Activated effector memory CD4-positive, alpha-beta T cell treated with Interleukin-2 at 50 U/mL for 16 hours (primary cell): ENCODE measurements at places on chromosomes 4 and X.

DNA sequence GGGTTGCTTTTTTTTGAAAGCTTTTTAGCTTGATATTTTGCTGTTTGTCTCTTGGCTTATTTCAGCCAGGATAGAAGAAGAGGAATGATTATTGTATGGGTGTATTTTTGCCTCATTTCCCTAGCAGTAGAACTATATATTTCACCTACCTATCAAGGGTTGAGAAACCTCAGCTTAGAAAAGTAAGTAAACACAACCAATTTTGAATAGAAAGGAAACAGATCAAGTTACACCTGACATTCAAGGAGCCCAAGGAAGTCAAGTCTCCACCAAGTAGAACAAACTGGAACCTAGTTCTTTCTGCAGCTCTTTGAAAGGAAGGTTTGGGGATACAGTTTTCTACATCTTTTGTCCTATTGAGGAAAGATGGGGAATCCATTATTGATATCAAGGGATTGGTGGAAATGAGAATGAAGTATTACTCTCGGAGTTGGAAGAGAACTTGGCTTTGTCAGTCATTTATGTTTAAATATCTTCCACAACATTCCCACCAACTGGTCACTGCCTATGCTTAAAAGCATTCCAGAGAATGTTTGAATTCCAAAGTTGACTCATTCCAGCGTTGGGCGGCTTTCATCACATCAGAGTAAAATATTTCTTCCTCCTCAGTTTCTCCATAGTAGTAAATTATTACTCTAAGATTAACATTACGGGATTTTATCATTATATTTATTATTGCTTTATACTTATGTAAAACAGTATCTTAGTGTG is 207.8 kb upstream of the CNKSR2 start:
- no peak for DNase-seq

DNA sequence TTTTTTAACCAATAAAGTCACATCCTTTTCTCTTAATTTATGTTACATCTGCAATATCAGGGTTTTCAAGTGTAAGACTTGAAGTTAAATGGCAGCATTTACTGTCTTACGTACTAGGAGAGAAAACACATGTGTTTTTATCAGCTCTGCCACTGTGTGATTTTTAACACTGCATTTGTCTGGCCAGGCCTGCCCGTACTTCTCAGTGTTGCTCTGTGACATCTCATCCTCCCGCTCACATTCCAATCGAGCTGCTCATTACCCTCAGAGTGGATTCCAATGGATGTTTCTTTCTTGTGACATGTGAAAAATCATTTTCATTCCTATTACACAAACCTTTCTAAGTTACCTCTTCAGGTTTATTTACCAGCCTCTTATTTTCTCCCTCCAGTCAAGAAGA is 420.3 kb downstream of the FAT4 start:
- no peak for DNase-seq

GRCh38 chrX:17990532-17990931 is 129.4 kb upstream of the RAI2 start:
- DNase-seq, result no peak

DNA sequence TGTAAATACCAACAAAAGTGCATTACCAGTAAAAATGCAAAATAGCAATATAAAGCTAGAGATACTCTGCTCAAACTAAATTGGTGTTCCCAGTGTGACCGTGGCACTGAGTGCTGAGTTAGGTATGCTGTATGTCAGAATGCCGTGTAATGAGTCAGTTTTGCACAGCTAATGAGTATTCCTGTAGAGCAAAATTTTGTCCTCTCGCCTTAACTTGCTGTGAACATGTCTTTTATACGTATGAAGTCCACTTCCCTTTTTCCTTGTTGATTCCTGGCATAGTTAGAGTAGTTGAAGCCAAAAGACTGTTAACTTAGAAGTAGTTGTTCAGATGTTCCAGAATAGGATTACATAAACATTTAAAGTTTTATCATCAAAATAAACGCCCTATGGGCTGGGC is 11.5 kb downstream of the DCLK2 start:
- no peak for DNase-seq

GRCh38 chr4:85107553-85107952 is 141.1 kb upstream of the WDFY3 start:
- DNase-seq, result no peak

DNA sequence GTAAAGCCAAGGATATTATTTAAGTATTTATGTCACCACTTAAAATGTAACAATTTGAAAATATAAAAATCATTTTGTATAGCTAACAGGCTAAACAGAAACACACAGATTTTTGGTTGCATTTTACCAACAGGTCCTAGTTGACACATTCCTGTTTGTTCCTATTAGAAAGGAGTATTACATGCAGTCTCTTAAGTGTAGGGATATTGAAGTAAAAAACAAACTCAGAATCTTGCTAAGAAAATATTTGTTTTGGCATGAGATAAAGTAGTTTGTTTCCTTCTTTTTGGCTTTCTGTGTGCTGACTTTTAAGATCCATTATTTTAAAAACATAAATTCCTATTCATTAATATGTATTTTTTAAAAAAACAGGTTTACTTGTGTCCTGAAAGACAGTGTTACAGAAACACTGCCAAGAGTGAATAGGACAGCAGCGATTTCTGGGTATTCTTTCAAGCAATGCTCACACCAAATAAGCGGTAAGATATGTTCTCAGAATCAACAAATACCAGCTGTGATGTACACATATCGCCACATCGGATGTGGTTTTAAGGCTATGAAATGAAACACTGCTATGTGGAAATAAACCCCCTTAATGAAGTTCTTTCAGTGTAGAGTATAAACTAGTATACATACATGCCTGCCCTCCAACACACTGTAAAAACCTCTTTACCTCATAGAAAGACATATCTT is 6.9 kb downstream of the F11 start:
- no peak for DNase-seq

DNA sequence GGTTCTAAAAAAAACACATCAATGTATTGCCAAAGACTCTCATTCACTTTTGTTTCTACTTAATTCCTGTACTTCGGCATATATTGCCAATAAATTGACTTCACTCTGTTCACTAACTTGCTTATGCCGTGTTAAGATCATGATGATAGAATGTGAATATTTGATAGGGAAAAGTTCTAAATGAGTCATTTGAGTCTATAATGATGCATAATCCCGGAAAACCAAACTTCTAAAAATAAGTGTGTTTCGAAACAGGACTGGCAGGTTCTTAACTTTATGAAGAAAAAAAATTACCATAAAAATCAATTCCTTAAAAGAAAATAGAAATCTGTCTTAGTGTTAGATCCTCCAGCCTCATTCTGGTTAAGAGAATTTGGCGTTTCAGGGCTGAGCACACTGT is 387.5 kb upstream of the FTHL17 start:
- no peak for DNase-seq

- no peak for DNase-seq
Observed at GRCh38 chr4:74104145-74104544, 5.2 kb upstream of the CXCL2 start.

GRCh38 chr4:97627750-97628149 is 515.5 kb downstream of the STPG2 start:
- no peak for DNase-seq

DNA sequence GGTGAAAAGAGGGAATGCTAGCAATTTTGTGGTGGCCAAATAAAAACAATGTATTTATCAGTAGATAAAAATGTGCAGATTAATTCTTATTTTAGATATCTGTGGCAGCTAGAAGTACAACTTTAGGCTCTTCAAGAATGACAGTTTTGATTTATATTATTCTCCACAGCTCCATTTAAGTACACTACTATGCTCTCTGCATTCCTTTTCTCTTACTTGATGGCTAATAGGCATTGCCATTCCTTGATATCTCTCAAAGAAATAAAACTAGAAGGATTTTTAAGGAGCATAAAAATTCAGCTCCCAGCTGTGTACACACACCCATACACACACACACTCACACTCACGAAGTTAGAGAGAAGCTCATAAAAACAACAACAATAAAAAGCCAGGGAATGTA is 59.4 kb upstream of the H2AZ1 start:
- no peak for DNase-seq

- DNase-seq, result no peak
Observed at GRCh38 chr4:90792696-90793095, 665.5 kb downstream of the CCSER1 start.

DNA sequence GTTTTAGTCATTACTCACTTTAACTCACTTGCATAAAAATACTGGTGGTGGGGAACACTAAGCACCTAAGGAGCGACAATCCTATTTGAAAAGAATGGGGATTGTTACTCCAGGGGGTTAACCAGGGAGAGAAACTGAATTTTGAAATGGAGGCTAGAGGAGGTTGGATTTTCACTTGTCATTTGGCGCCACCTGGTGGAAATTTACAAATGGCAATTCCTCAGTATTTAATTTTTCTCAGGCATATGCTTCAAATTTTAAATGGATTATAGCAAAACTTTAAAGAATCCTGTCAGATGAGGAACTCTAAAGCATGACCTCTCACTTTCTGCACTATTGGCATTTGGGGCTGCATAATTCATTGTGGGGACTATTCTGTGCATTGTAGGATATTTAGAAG is 2.7 kb upstream of the GEMIN8 start:
- peak; percentile 15 for DNase-seq

DNA sequence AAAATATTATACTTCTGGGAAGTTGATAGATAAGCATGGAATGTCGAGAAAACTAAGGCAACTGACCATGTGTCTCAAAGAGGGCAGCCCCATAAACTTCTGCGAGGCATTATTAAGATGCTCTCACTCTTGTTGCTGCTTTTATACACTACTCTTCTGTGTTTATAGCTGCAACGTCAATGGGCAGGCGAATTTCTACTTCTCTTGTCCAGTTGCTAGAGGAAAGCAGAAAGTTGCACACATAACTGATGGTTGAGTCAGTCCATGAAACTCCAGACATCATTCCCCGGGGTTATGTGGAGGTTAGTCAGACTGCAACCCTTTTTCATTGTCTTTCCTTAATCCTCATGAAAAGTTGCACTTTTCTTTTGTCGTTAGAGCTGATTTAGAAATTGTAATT is 39.8 kb downstream of the VCX3B start:
- no peak for DNase-seq

GRCh38 chrX:23616361-23616760 is 50.9 kb upstream of the PRDX4 start:
- DNase-seq, result no peak

DNA sequence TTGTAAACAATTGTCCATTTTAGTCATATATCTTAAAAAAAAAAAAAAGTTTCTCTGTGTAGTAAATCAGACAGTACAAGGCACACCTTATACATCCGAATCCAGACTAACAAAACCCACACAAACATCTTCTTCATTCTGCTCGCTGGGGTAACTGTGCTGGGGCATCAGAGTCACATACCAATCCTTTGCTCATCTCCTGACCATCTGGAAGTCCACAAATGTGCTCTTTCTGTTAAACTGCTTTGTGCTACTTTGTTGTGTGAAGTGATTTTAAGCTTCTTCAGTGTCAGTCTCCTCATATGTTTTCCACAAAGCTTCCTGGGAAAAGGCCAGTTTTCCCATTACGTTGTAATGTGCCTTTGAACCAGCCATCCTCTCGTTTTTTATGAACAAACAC is 86.2 kb upstream of the CBR4 start:
- no peak for DNase-seq

GRCh38 chrX:25012793-25013631 is 2.8 kb downstream of the ARX start:
- DNase-seq, result no peak

DNA sequence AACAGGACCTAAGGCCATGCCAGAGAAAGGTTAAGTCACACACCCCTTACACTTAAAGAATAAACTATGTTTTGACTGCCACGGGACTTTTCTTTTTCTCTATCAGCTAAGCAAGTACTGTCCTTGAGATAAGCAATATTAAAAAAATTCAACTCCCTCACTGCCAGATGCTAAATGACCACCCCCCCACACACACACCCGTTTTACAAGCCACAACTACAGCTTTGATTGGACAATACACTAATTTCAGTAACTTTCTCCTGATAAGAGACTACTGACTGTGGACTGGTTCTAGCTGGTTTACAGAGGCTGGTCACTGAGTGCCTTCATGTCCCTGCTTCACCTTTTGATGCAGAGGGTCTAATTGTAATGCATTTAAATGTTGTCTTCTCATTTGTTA is 63.9 kb upstream of the HOPX start:
- DNase-seq, result no peak

DNA sequence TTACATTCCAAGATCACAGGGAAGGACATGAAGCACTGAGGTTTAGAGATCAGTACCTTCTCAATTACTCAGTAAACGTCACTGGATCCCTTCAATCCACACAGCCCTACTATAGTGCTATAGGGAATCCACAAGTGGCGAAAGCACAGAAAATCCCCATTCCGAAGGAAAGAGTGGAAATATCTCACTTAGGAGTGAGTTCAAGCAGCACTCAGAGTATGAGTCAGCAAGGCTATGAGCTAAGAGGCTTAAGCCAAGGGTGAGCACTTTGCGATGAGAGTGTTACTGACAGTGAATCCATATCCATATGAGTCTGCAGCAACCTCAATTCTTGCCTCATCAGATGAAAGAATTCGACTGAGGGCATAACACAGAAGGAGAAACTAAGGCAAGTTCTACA is 165.1 kb downstream of the VSIG4 start:
- no peak for DNase-seq

DNA sequence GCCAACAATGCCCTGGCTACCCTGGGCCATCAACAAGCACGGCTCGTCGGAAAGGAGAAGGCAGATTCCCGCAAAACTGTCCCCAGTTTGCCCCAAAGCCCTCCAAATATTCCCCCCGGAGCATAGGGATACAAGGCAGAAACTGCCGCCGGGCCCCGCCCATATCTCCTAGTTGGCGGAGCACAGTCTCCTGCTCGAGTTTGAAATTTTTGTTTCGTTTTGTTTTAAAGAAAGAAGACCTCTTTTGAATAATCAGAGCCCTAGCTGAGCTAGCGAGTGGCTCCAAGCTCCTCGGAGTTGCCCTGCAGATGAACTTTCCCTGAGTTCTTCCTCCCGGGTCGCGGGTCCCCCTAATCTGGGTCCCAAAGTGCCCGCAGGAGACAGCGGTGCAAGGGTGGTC is 138.1 kb upstream of the ZIC3 start:
- DNase-seq, result no peak

GRCh38 chr4:80498725-80499124 is 163.2 kb downstream of the CFAP299 start:
- no peak for DNase-seq

GRCh38 chr4:179817317-179817716 is 2375.1 kb upstream of the AGA start:
- no peak for DNase-seq

- no peak for DNase-seq
Observed at GRCh38 chr4:159098482-159099127, 4.3 kb upstream of the RAPGEF2 start.

GRCh38 chr4:7395645-7396044 is 39.1 kb downstream of the PSAPL1 start:
- DNase-seq, result no peak
